ENCODE measurements at places on chromosomes 2 and 18.

DNA sequence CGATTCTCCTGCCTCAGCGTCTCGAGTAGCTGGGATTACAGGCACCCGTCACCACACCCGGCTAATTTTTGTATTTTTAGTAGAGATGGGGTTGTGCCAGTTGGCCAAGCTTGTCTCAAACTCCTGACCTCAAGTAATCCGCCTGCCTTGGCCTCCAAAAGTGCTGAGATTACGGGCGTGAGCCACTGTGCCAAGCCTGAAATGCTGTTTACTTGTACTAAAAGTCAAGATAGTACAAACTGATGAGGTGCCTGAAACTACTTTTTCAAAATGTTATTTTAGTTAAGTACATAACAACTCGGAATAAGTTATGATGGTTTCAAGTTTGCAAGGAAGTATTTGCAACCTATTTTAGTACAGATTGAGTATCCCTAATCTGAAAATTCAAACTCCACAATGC is 85.7 kb downstream of the CEP192 start:
- no peak for DNase-seq

DNA sequence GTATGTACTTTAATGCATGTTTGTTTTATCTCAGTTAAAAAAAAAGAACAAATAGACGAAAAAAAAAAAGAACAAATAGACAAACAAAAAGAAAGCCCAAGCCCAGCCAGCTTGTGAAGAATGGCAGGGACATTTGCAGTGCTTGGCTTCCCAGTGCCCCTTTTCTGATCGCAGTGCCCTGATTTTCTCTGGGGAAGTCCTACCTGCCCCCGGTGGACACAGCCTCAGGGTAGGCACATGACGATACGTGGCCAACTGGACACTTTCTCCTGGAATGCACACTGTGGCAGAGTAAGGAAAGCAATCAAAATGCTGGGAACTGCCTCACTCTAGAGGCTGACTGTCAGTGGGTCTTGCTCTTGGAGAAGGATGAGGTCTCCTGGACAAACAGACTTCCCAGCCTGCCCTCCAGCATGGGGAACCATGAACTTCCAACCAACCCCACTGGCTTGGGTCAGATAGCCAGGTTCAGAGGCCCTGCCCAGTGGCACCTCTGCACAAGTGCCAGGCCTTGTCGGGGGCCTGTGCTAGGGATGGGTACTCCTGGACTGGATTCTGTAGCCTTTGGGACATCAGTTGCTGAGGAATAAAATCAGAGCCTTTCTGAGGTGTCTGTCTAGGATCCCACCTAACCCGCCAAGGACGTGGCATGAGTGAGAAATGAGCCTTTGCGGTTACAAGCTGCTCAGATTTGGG is 76.7 kb downstream of the INHBB start:
- no peak for DNase-seq

GRCh38 chr2:55511508-55512124 is 7.9 kb upstream of the CFAP36 start:
- DNase-seq: no peak

DNA sequence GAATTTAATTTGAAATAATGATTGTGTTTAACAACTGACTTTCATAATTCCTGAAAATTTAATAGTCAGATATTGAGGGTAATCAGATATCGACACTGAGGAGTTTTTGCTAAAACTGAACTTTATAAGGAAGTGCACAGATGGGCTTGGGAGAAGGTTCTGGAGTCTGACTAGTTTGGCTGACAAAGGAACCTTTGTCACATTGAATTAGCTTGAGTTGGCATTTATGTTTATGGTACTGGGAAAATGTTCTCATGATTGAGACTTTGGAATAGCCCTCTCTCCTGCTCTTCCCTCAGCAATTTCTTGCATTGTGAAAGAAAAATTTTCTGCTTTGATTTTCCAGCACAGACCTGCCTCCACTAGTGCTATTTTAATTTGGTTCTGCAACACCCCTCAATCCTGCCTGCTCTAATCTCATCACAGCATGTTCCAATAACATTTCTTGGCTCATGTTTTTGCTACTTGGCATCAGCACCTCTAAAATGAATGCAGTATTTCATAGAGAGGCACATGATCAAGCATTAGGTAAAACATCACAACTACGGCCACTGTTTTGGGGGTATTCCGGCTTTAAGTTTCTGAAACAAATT is 133.9 kb upstream of the FSHR start:
- DNase-seq: no peak

All from activated naive CD4-positive, alpha-beta T cell treated with Interleukin-2 at 50 U/mL for 16 hours (primary cell).